Transverse colon (tissue), 4 donors: ENCODE measurements at places on chromosomes 4 and X.

DNA sequence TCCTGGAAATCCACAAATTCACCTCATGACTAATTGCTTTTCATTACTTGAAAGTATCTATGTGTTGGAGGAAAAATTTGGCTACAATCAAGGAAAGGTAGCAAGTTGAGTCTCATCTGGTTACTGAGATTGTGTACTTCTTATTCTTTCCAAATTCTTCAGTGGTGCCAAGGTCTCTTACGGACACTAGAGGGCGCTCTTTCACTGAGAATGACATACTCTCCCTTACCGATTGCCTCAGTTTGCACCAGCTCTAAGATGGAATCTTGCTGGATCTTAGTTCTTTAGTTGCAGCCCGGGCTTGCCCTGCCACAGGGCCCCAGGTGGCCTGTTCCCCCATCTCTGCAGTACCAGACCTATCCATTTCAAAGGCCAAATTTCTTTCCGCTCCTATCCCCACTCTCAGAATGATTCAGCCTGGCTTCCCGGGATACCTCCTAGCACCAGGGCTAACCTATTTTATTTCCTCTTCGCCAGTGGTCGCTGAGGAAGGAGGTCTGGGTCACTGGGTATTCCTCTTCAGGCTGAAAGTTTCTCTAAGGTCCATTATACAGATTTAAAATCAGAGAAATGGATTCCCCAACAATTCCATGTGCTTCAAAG is 24.6 kb upstream of the GPR50 start:
- DNase-seq: peak; percentile 13

DNA sequence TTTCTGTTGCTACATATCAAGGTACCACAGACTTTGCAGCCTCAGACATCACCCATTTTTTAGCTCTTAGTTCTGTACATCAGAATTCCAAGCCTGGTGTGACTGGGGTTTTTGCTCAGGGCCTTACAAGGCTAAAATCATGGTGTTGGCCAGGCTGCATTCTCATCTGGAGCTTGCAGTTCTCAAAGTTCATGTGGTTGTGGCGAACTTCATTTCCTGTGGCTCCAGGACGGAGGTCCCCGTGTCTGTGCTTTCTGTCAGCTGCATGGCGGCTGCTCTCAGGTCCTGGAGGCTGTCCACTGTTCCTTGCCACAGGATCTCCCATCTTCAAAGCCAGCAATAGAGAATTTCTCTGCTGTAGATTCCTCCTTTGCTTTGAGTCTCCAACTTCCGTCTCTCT is 157.4 kb downstream of the STIM2 start:
- no peak for DNase-seq

GRCh38 chr4:43345323-43345925 is 452.9 kb downstream of the GRXCR1 start:
- no peak for DNase-seq

GRCh38 chr4:122151982-122152710 is at the start of gene BLTP1:
BLTP1 (plus strand) TSS chr4:122152331; CDS start chr4:122170648, 18,317 bp downstream.
- peak; percentile 93 for DNase-seq

- no peak for DNase-seq
These were observed 180.7 kb upstream of the IL15 start for GRCh38 chr4:141455651-141456050.

- DNase-seq: no peak
These were observed 23.7 kb upstream of the CSN1S1 start for GRCh38 chr4:69907151-69907550.

- DNase-seq: no peak
These were observed 15.5 kb downstream of the RAB40A start for GRCh38 chrX:103503853-103504207.

- DNase-seq: no peak
These were observed 27.5 kb downstream of the OR13H1 start for GRCh38 chrX:131571348-131571747.

DNA sequence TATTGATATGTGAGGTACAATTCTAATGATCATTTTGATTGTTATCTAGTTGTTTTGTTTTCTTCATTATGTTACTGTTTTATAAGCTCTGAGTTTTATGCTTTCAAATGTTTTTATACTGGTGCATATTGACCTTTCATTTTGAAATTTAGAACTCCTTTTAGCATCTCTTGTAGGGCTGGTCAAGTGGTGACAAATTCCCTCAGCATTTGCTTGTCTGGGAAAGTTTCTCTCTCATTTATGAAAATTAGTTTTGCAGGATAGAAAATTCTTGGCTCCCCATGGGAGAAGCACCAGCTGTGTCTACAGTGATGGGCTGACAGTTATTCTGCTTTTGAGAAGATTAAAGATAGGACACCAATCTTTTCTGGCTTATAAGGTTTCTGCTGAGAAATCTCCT is 105.3 kb upstream of the SPRY1 start:
- DNase-seq: no peak

DNA sequence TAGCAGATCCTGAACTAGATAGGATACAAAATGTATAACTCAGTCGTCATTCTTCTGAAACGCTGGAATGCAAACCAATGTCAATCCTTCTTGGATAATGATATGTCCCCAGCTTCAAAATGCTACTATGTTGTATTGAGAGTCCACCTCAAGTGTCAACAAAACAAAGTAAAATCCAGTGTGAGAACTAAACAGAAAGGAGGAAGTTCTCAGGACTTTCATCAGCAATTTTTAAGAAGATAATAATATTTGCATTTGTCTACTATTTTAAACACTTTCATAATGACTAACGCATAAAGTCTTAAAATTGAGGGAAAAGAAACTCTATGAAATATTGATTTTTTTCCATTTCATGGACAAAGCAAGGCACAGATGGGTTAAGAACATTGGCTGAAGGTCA is 36.3 kb downstream of the SOD3 start:
- no peak for DNase-seq

- DNase-seq: no peak
These were observed 27.6 kb downstream of the INPP4B start for GRCh38 chr4:142818476-142818875.

DNA sequence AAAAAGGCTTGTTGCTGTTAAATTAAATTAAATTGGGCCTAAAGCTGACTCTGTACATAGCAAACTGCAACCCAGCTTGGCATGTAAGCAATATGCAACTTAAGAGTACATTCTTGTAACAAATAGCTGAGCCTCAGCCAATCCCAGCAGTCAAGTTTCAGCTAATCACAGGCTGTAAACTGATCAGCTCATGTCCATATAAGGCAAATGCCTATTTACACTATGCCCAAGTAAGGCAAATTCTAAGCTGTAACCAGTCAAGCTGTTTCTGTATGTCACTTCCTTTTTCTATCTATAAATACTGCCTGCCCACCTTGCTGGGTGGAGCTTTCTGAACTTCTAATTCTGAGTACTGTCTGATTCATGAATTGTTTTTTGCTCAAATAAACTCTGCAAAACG is 429.1 kb upstream of the FTHL17 start:
- DNase-seq: no peak
